ENCODE measurements at places on chromosomes 4 and X.

- DNase-seq, result no peak
Measured at GRCh38 chr4:82692101-82692780, 106.4 kb downstream of the SCD5 start.

GRCh38 chr4:33606951-33607350, 2637.4 kb downstream of the ARAP2 start:
- DNase-seq, result no peak

DNA sequence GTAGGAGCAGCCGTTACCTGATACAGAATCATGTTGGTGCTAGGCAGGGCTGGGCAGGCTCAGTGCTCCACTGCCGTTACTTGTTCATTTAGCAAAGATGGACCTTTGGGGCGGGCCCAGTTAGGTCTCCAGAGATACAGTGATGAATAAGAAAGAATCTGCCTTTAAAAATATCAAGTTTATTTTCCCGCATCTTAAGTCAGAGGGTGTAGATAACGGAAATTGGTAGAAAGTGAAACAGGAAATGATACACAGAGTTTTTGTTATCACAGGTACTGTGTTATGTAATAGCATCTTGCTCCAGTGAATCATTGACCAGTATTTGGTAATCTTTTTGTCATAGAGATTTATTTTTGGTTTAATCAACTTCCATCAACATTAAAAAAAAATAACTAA, 5.5 kb downstream of the TMEM131L start:
- no peak for DNase-seq

DNA sequence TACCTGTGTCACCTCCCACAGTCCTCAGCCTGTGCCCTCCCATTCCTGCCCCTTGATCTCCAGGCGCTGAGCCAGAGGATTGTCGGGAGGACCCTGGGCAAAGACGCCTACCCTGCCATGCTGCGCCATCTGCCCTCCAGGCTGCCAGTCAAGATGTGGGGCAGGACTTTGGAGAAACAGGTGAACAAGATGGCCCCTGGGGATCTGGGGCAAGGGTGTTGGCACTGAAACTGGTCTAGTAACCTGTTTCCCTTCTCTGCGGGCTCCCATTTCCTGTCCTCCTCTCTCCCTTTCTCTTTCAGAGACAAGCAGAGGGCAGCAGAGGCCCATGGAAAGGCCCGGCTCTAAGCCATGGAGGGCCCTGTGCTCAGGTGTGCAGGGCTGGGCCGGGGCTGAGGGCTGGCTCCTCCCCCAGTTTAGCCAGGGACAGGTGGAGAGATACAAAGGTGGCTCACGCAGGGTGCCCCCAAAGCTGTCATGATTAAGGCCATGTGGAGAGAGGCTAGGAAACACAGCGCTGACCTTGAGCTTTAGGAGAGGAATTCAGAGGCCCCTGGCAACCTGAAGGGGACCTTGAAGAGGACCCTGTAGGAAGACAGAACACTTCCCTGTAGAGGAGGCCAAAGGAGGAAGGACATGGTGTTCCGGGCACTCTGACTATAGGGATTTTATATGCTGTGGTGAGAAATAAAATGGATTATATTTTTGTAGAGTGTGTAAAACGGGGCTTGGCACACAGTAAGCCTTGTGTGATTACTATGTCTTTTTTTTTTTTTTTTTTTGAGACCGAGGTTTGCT, at the start of gene GLOD5:
TSS of gene GLOD5 (plus strand) at position 74 of the 798 bp plus-strand sequence. CDS start at position 118, 44 bp downstream.
- DNase-seq, result no peak
